WTC11 (cell line): ENCODE measurements at places on chromosomes 7 and 10.
A peak's percentile ranks its signal among the peaks of the same experiment; 100 is the strongest.

DNA sequence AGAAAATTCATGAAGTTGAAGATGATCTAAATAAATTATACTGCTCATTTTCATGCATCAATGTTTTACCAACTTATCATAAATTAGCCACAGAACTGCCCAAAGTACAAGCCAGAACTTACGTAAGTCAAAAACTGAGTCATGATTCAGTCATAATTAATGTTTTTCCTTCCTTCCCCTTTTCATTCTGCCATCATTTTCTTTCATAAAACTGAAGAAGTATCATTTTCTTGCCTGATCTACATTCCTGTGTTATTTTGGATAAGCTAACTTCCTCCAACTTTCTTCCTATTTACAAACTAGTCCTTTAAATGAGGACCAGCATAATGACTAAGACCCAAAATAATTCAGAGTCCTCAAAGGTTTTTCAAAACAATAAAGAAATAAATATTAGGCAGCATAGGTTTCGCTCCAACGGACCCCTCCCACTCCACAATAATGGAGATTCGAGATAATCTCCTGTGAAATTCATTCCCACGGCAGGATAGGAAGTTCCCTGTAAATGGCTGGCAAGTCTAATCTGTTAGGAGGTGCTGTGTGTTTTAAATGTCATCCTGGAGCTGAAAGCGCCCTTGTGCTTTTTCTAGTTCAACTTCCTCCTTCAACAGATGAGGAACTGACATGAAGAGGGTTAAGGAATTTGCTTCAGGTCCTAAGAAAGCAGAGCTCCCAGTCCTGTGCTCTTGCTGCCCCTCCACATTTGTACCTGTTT is 218.9 kb downstream of the DOCK4 start:
- no peak for DNase-seq

DNA sequence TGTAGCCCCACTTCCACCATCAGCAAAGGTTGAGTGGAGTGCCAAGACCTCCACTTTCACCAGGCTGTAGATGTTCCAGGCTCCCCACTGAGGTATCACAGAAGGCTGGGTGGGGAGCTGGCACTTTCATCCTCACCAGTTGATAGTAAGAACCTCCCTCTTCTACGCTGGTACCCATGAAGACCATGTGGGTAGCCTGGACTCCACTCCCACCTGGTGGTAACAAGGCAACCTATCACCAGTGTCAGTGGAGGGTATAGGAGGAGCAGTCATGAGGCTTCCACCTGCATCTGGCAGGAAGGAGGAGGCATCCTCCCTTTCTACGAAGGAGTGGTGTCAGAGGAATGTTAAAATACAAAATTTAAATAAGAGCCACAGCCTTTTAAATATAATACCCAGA is 4.4 kb downstream of the SMIM30 start:
- DNase-seq = peak; percentile 12

DNA sequence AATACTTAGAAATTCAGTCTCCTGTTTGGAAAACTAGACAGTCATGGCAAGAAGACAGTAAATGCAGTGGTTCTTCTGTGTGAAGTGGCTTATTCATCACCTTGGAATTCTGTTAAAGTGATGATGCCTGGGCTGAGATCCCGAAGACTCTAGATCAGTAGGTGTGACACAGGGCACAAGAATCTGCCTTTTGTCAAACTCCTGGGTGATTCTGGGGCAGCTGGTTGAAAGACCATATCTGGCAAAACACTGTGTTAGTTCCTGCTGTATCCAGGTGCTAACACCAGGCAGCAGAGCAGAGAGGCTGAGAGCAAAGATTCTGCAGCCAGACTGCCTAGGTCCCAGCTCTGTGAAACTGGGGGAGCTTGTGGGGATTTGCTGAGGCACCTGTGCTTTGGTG is 26.5 kb downstream of the MRC1 start:
- DNase-seq = no peak

DNA sequence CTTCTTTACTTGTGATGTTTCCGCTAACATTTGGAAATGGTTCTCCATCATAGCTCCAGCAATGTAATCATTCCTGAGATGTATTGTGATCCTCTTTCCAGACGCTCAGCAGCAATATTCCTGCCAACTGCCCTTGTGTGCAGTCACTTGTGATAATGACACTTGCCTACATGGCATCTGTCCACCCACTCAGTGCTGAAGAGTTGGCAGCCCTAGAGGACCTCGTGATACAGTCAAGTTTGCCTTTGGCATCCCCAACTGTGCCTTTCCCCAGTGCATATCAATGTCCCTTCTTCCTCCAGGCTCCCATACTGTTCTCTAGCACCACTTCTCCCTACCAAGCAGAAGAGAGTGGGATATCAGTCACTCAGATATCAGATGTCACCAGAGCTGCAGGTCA is 64.9 kb downstream of the MYOF start:
- DNase-seq = no peak

- DNase-seq = no peak
These were observed 9.8 kb downstream of the DHX32 start for GRCh38 chr10:125871338-125871737.

- DNase-seq = no peak
These were observed 121.6 kb downstream of the CDK6 start for GRCh38 chr7:92714767-92715166.

DNA sequence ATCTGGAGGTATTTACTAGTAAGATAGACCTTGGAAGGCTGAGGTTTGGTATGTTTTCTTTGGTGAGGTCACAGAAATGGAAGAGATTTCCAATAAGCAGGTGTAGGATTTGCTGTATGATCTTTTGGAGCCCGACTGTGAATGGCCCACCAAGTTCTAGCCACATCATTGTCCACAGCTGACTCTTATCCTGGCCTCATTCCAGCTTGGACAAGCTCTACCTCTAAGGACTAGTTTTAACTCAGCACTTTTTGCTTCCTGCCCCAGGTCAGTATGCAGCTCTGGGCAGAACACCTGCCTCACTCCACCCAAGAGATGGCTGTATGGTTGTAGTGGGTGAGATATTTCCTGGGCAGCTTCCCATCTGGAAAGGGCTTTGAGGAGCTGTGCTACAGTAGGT is 6.1 kb upstream of the CPA4 start:
- DNase-seq = no peak

GRCh38 chr10:98456043-98456570 is 9.4 kb upstream of the HPS1 start:
- DNase-seq = no peak

- DNase-seq = no peak
These were observed 150.6 kb upstream of the STEAP4 start for GRCh38 chr7:88457320-88457719.

DNA sequence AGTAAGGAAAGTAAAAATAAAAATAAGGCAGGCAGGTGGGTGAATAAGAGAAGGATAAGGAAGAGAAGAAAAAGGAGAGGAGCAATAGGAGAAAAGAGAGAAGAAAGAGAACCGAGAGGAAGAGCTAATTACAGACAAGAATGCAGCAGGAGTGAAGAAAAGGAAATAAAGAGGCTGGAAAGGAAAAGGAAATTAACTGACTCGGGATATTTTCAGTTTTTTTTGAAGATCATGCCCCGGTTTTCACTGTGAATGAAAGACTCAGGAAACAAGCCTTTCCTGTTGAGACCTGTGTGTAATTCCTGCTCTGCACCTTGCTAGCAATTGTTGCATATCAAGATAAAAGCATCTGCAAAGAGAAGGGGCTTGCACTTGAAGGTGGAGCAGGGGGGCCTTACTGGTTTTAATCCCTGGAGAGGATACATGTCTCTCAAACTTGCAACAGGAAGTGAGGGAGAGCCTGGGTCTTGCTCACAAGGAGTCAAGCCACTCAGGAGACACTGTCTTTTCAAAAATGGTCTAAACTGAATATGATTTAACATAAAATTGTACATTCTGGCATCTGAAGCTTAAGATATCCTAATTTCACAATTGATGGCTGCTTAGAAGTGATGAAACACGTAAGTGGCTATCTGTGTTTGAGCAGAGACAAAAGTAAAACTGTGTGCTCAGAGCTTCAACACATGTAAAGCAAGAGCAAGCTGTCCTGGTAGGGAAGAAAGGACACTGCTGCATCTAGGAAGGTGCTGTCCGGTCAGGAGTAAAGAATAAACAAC is 157.6 kb downstream of the FAM107B start:
- DNase-seq = no peak

DNA sequence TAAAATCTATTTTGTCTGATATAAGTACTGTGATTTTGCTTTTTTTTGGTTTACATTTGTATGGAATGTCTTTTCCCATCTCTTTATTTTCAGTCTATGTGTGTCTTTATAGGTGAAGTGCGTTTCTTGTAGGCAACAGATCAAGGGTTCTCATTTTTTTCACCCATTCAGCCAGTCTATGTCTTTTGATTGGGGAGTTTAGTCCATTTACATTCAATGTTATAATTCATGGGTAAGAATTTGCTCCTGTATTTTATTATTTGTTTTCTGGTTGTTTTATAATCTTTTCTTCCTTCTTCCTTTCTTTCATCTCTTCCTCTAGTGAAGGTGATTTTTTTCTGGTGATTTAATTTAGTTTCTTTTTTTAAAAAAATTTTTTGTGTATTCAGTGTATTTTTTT is 104.8 kb upstream of the TMEM229A start:
- DNase-seq = no peak

- DNase-seq = no peak
These were observed 59.5 kb upstream of the TM9SF3 start for GRCh38 chr10:96646301-96646700.

DNA sequence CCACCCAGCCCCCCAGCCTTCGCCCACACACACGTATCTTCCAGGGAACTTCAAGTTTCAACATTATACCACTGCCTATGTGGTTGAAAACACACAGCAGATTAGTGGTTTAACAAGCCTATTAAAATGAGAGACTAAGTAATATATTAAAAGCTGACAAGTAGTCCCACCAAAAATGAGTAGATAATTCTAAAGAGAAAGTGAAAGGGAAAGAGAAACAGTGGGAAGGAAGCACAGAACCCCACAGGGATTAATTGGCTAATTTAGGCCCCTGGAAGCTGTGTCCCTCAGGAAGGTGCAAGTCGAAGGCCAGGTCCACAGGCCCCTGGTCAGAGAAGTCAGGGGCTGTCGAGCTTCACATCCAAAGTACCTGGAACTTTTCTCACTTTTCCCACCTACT is 210.5 kb upstream of the YAE1 start:
- no peak for DNase-seq

GRCh38 chr7:34133983-34134782 is 228.8 kb downstream of the BMPER start:
- DNase-seq = peak; percentile 89

- DNase-seq = no peak
These were observed 527.3 kb upstream of the SEMA3D start for GRCh38 chr7:85714043-85714578.

DNA sequence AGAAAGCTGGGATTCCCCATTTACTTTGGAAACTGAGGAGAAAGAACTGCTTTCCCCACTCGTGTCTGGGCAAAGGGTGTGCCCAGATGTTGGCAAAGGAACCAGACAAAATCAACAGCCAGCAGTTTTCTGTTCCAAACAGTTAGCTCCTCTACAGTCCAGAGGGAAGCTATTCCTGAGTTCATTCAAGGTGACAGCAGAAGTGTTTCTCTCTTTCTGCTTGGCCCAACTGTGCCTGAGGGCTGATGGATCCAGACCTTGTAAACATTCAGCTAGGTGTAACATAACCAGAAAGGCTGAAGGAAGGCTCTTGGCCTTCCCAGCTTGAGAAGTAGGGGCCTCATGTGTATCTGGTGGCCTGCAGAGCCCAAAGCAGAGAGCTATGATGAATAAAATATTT is 7.0 kb upstream of the ALDH18A1 start:
- DNase-seq = no peak
